T-helper 1 cell (primary cell): ENCODE measurements at places on chromosomes 2 and 18.

GRCh38 chr2:72114693-72115051, 33.0 kb downstream of the CYP26B1 start:
- no peak for DNase-seq

- no peak for DNase-seq
Measured at GRCh38 chr2:121104721-121105141, 180.3 kb downstream of the TFCP2L1 start.

DNA sequence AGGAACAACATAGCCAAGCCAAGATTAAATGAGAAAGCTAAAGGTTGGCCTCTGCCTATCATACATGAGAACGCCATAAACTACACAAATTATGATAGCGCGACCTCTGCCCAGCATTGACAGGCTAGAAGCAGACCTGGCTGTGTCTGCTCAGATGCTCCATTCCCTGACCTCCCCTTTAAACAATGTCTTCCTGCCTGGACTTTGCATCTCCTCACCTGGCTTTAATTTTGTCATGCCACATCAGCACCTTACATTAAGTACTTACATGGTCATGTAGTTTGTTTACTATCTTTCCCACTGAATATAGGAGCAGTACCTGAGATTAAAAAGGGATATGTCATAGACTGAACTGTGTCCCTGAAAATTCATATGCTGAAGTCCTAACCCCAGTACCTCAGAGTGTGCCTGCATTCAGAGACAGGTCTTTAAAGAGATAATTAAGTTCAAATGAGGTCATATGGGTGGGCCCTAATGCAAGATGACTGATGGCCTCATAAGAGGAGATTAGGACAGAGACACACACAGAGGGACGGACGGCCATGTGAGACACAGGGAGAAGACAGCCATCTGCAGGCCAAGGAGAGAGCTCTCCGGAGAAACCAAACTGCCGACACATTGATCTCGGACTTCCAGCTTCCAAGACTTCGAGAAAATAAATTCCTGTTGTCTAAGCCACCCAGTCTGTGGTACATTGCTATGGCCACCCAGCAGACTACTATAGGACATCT, 103.7 kb downstream of the BIN1 start:
- DNase-seq = no peak

- no peak for DNase-seq
Measured at GRCh38 chr2:39023649-39024048, 97.2 kb downstream of the SOS1 start.

DNA sequence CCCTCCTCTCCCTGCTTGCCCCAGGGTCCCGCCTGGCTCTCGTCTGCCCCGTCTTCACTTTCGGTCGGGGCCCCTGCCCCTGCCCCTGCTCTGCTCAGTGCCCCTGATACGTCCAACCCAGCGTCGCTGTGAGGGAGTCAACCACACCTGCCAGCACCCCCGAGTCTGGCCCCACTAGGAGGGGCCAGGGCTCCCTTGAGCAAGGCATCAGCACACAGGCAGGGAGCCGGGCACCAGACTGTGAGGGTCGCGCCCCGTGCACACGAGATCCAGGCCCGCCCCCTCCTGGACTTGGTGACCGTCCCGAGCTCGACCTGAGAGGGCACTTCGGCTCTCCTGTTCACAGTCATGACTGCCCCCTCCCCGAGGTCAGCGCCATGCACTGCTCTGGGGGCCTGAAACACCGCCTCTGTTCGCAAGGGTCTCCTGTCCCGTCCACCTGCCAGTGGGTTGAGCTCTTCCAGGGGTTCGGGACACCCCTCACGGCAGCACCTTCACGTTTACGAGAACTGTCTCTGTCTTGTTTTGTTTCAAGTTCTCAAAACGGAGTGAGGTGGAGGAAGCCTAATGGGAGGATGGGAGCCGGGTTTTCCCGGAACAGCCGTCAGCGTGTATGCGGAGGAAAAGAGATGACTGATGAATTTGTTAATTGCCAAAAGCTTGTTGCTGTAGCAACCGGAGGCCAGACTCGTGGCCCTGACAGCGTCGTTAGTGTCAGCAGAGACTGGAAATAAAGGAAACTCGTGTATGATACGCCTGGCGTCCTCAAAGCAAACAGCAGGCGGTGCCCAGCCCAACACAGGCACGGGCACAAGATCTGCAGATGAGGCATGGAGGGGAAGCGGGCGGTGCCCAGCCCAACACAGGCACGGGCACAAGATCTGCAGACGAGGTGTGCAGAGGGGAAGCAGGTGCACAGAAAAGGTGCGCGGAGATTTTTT, 48.2 kb upstream of the KCNG2 start:
- no peak for DNase-seq

- DNase-seq = no peak
Measured at GRCh38 chr2:147659051-147659450, 185.8 kb upstream of the ACVR2A start.

GRCh38 chr2:101149241-101150192, 1.7 kb downstream of the TBC1D8 start:
- no peak for DNase-seq

DNA sequence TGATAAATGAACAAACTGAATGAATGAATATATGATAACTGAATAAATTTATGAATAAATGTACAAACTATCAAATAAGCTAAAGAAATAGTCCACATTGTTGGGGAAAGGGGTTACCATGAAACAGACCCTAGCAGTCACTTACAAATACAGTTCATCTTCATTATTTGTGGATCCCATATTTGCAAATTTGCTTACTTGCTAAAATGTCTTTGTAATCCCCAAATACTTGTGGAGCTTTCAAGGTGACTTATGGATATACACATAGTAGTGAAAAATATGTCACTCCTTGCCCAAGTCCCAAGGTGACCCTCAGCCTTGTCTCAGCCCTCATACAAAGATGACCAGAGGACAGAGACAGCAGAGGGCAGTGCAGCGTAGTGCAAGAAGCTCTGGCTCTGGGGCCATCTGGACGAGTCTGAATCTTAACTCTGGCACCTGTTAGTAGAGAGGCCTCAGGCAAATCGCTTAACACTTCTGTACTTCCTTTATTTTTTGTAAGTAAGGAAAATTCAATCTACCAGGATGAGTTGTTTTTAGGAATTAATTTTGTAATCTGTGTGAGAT, 3.1 kb downstream of the PAIP2B start:
- DNase-seq = no peak

GRCh38 chr2:69918401-69918800, 3.5 kb downstream of the MXD1 start:
- DNase-seq = no peak

- no peak for DNase-seq
Measured at GRCh38 chr2:25054720-25055119, 12.8 kb downstream of the EFR3B start.

- DNase-seq = no peak
Measured at GRCh38 chr2:218278531-218279360, 8.4 kb downstream of the PNKD start.

- DNase-seq = no peak
Measured at GRCh38 chr18:37571266-37571665, 5.7 kb upstream of the CELF4 start.

DNA sequence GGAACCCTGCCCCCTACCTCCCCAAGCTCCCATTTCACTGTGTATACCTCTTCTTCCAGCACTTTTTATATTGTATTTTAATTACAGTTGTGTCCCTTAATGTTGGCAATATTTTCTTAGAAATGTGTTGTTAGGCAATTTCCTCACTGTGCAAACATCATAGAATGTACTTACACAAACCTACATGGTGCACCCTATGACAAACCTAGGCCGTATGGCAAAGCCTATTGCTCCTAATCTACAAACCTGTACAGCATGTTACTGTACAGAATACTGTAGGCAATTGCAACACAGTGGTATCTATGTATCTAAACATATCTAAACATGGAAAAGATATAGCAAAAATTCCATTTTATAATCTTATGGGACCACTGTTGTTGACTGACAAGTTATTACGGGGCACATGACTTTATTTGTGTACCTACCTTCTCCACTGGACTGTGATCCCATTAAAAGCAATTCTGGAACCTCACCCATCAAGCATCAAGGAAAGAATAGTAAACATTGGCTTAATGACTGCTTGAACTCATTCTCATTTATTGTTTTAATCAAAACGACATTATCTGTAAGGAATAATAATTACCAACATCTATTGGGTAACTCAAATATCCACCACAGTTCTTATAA, 1641.5 kb upstream of the ZEB2 start:
- no peak for DNase-seq

DNA sequence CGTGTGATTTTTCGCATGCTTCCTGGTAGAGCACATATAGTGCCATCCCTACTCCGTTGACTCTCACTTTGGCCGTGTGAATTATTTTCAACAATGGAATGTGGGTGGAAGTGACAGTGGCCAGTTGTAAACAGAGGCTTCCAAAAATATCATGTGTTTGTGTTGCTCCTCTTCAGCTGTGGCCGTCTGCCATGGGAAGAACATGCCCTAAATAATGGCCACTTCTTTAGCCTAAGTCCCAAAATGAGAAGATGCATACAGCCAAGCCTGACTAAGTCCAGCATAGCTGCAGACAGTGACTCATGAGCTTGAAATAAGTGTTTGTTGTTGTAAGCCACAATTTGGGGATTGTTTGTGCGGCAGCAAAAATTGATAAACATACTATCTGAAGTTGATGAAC, 8.9 kb upstream of the GALNT1 start:
- no peak for DNase-seq

GRCh38 chr18:58884680-58885079, 20.0 kb downstream of the ZNF532 start:
- DNase-seq = no peak

- DNase-seq = no peak
Measured at GRCh38 chr18:51429644-51430043, 232.2 kb upstream of the MEX3C start.

DNA sequence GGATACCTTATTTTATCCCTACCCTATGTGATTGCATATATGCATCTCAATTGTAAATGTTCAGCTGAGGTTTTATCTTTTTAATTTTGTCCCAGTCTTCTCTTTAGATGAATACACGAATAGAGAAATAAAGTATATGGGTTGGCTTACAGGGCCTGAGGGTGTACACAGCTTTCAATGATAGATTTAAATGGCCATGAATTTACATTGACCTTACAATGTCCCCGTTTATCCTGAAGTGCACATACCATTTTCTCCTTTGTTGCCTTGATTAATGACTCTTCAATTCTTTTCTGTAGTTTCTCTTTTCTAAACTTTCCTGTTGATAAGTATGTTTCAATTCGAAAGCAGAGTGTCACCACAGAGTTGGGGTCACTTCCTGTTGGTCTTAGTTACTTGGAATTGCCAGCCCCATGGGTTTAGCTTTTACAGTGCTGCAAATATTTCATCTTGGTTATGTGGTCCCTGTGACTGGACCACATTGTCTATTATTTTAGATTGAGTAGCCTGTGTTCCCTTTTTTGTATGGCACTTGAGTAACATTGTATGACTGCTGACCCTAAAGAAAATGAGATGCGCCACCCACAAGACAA, 1616.3 kb upstream of the ACVR2A start:
- no peak for DNase-seq

- DNase-seq = no peak
Measured at GRCh38 chr2:170717599-170717963, 2.4 kb downstream of the SP5 start.

DNA sequence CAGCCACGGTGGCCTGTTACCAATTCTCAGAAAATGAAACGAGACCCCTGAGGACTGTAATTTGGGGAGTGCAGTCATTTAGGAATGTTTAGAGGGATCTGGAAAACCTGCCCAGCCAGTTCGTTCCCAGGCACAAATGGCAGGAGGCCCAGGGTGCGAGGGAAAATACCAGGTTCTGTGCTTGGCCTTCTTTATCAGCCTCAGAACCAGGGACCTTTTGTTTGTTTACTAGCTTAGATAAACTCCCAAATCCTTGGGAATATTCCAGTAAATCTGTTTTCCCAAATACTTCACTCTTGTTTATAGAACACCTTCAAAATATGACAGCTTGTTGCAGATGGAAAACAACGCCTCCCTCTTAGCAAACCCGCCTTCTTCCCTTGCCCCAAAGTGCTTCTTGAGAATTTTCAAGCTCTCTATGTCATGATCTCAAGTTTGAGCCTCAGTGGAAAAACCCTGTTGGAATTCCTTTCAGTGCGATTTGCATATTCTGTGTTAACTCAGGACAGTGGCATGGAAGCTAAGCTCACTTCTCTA, 400.3 kb upstream of the SMIM21 start:
- no peak for DNase-seq

- no peak for DNase-seq
Measured at GRCh38 chr2:230161184-230161583, 58.6 kb downstream of the SP110 start.

DNA sequence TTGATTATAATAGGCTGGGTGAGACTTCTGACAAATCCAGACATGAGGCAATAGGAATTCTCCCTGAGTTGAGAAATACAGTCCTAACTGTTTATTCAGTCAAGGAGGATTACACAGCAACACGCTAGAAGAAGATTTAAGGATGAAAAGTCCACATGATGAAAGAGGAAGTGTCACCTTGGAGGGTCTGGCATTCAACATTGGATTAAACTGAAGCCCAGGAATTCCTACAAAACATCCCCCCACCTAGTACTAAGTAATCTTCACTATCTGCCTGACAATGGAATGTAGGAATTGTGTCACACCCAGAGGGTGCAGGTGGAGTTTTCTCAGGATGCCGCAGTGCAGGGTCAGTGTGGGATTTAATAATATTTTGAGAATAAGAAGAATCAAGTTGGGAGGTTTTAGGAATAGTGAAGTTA, 142.4 kb downstream of the SOCS6 start:
- DNase-seq = no peak

DNA sequence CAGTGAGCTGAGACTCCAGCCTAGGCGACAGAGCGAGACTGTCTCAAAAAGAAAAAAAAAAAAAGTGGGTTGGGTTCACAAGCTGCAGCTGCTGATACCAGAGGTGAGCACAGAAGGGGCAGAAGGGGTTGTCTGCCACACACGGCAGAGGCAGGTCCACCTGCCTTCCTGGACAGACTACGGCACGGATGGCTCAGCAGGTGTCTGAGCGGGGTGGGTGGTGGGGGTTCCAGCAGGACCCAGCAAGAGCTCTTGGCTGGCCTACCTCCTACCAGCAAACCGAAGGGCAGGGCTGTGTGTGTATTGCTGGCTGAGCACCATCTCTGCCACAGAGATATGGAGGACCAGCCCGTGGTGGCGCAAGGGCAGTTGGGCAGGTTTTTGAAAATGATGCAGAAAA, 130.4 kb upstream of the ASB18 start:
- DNase-seq = no peak
